ENCODE measurements at places on chromosomes 16 and 17. TPM values are rescaled to one million over a fixed set of nuclear protein-coding genes. Genes with fewer than 3 reads are reported as not detected.

Gene ZNF688
- 8.8 TPM for total RNA-seq

DNA sequence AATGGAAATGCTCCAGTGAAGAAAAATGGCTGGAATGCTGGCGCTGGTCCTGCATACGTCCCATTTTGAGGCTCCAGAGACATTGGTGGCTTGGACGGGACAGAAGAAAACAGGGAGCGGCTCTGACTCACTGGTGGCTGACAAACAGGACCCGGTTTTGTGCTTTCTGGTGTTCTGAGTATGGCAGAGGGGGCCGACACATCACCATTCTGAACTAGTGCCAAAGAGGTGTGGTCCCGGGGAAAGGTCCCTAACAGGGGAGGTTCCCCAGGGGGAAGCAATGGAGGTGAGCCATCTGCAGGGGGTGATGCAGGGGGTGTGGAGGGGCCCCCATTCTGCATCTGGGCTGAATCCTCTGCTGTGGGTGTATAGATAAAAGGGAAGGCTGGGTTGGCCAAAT is 8.3 kb downstream of the ANKRD40 start:
- no peak overlapping the region for H3K4me3 ChIP-seq
- H3K4me1 ChIP-seq, result peaks cover 8% of the 10 kb centered on the region
- H3K27ac ChIP-seq, result no peak overlapping the region
- peaks cover 71% of the 10 kb centered on the region for H3K36me3 ChIP-seq
- H3K27me3 ChIP-seq, result no peaks in the 10 kb centered on the region
- DNase-seq, result no peak

DNA sequence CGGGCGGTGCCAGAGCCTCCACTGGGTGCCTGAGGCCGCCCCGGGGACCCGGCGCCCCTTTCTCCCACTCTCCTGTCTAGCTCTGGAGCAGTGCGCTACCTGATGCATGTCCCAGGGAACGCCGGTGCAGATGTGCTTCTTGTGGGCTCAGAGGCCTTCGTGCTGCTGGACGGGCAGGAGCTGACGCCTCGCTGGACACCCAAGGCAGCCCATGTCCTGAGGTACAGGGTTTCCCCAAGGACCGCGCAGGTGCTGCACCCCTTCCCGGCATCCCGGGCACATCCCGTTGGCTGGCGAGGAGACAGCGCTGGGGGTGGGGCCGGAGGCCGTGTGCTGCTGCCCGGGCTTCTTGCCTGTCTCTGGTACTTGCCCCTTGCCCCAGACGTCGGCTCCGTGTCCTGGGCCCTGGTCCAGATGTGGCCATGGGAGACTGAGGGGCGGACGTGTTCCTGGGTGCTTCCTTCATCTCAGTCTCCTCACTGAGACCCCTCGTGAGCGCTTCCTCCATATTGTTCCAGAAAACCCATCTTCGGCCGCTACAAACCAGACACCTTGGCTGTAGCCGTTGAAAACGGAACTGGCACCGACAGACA is 12.5 kb downstream of the RGS11 start:
- no peaks in the 10 kb centered on the region for H3K27me3 ChIP-seq
- peaks cover 26% of the 10 kb centered on the region for H3K36me3 ChIP-seq
- no peak overlapping the region for H3K4me3 ChIP-seq
- no peak overlapping the region for H3K27ac ChIP-seq
- DNase-seq, result no peak

- peak overlapping the region; percentile 81 for H3K4me3 ChIP-seq
- H3K36me3 ChIP-seq, result peaks cover 39% of the 10 kb centered on the region
- H3K4me1 ChIP-seq, result peaks cover 36% of the 10 kb centered on the region
These were observed 651 bp upstream of the EIF1 start for GRCh38 chr17:41687828-41688640.

DNA sequence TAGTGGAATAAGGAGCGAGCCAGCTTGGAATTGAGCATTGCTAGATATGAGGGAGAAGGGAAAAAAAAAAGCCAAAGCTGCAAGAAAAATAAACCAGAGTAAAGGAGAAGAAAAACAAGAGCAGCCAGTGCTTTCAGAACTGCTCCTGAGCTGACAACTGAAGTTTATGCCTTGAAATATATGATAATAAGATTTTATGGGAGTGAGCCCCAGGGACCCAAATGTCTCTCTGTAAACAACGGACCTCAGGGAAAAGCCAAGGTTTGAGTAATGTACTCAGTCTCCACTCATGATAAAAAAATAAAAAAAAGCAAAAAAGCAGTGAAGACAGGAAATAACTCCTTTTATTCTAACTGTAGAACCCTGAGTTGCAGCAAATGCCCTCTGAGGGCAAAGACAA is 132.6 kb downstream of the SNX11 start:
- H3K4me3 ChIP-seq, result no peak overlapping the region
- DNase-seq, result no peak
- H3K4me1 ChIP-seq, result peaks cover 15% of the 10 kb centered on the region
- H3K27ac ChIP-seq, result no peak overlapping the region
- H3K27me3 ChIP-seq, result no peaks in the 10 kb centered on the region

Gene ADORA2B
- not detected for total RNA-seq

Gene NEUROD2
- not detected for total RNA-seq

DNA sequence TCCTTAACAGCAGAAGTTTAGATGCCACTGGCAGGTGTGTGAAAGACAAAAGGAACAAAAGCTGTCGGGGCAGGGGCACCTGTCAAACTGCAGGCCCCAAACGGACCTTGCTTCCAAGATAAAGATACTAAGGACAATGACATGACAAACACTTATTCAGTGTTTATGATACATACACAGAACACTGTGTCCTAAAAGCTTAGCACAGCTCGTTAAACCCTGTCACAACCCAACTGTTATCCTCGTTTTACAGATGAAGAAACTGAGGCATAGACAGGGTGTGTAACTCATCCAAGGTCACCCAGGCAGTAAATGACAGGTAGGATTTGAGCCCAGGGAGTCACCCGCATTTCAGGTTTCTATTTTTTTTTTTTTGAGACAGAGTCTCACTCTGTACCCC is 9.6 kb downstream of the SDK2 start:
- DNase-seq, result no peak
- no peaks in the 10 kb centered on the region for H3K27me3 ChIP-seq
- no peak overlapping the region for H3K27ac ChIP-seq
- H3K4me1 ChIP-seq, result no peaks in the 10 kb centered on the region

Gene TAC4
- total RNA-seq, result not detected

Gene CA7
- not detected for total RNA-seq
